ENCODE measurements at places on chromosomes 7 and 10.

DNA sequence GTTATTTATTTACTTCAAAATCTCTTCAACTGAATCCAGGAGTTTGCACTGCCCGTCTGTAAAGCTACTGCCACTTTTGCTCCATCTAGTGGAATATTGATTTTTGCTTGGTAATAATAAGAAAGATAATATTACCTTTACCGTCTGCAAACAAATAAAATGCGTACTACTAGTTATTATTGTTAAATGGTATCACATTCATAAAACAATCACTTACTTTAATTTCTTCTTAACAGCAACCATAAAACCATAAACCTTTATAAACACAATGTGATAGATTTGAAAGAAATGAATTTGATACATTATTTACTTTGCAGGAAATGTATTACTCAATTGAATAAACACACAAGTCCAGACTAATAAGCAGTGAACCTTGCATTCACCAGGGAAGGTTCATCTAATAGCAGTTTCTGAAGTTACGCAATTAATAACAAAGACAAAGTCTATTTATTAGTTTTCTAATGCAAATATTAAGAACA, 6.4 kb downstream of the AGMO start:
- DNase-seq = no peak

- no peak for DNase-seq
Observed at GRCh38 chr7:38335128-38335491, 61.7 kb upstream of the TARP start.

DNA sequence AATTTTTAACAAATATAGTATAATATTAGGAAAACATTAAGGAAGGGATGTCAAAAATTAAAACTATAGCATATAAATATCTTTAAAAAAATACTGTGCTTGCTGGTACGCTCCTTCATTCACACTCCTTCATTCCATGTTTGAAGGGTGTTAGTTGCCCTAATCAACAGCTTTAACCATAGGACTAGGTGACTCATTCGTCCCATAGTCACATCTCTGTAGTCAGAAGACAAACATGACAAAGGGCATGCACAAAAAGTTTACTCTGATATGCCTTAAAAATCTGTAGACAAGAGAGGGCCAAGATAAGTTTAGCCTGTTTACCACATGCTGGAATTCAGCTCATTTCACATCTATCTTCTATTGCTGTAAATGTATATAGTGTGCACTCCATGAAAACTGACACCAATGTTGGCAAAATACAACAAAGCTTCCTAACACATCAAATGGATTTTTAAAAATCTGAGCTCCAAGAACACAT, 646 bp downstream of the FAM13C start:
- DNase-seq = no peak

DNA sequence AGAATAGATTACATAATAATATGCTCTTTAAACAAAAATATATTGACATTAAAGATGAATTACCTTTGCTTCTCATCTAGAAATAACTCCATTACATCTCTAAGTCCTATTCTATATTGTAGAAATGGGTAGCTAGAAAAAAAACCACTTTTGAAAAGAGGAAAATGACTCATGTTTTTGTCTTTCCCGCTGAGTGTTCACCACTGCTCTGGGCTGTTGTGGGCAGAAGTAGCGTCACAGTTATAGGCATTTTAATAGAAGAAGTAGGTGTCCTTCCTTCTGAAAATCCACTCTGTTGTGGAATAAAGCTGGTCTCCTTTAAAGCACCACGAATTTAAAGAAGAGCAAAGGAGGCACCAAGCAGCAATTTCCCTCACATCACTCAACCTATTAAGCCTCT, 117.6 kb upstream of the NFE2L3 start:
- DNase-seq = no peak

GRCh38 chr10:60374836-60375235, 14.8 kb downstream of the ANK3 start:
- DNase-seq = no peak

DNA sequence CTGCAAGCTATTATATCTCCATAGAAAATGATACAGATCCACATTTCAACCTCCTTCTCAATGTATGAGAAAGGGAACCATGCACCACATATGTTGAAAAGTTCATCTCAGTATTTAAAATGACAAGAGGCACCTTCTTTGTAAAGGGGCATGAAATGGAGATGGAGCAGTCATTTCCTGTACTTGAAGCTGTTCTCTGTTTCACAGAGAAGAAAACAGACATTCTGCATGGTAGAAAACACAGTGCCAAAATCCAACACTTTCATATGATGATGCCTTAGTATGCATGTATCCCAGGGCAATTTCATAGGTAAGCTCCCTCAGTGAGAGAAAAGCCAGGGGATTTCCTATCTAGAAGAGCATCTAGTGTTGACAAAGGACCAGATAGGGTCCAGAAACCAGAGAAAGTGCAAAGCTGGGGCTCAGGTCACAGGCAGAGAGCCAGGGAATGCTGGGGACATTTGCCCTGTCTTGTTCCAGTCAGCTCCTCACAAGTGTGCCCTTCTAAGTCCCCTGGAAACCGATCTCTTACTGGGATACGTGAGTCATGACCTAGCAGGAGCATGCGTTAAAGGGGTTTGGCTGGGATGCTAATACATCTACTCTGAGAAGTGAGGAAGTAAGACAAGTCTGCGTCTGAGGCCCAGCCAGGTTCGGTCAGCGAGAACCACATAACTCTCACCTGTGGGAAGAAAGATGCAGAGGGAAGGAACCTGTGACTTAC, 118.7 kb downstream of the ICA1 start:
- no peak for DNase-seq

Measured in coronary artery (tissue), 2 donors.